ENCODE measurements at places on chromosomes 4 and X.

GRCh38 chrX:13033193-13033592 lies 11.2 kb downstream of the FAM9C start:
- DNase-seq, result no peak

- no peak for DNase-seq
Observed at GRCh38 chrX:129831091-129831885, 12.4 kb downstream of the ZDHHC9 start.

DNA sequence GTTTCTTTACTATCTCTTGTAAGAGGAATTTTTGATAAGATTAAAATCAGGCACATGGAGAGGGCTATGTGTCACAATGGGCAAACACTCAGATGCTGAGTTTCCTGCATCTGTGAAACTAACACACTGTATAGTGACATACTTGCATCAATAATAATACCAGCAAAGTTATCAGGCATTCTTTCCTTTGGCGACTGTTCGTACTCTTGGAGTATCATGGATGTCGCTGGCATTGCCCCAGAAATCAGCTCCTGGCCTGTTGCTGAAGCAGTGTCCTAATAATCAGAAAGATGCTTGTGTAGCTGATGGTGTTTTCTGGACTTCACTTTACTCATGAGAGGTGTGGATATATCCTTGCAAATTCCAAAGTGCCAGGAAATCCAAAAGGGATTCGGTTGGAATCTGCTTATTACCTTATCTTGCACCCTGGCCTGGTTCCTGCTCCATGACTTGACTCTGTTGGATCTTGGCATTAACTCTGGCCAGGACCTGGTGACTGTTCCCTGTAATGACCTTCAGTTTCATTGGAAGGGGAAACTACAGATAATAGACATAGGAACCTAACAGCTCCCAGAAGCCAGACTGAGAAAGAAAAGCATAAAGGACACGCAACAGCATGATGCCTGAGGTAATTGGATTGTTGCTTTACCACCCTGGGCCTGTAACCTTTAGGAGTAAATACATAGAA lies 762.5 kb upstream of the GRIA3 start:
- DNase-seq, result no peak

GRCh38 chrX:153408871-153409351 lies 2.4 kb upstream of the ZFP92 start:
- no peak for DNase-seq

- DNase-seq, result no peak
Observed at GRCh38 chrX:96425200-96425599, 259.4 kb upstream of the DIAPH2 start.

GRCh38 chr4:83604321-83604720 lies 68.4 kb downstream of the GPAT3 start:
- no peak for DNase-seq

All from germinal center (tissue), 1 donor.